AG04449 (cell line): ENCODE measurements at places on chromosomes 2 and 18.

DNA sequence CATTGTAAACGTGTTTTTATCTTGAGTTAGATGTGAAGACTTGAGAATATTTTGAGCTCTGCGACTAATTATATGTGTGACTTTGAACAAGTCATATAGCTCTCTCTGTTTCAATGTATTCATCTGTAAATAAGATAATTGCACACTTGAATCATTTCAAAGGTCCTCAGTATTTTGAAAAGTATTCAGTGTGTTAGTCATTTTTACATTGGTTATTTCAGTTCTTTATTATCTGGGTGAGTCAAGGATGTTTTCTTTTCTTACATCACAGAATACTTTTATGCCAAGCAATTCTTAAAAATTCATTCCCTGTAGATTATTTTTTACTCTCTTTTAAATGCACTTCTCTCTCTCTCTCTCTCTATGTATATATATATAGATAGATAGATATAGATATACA lies 1098.0 kb upstream of the ZEB2 start:
- no peak for DNase-seq

DNA sequence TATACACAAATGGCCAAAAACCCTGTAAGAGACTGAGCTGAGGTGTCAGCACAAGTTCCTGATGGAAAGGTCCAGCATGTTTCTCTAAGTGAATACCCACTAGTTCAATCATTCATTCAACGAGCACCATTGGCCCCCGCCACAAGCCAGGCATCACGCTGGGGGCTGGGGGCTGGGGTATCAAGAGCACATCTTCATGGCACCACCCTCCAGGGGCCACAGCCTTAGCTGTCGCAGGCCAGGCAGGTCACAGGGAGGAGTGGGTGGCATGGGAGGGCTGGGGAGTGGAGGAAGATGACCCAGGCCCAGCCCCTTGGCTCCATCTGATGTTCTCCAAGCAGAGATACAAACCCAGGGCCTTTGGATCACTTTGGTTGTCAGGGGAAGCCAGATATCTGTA lies 97.9 kb downstream of the ACKR3 start:
- DNase-seq, result no peak

- DNase-seq, result no peak
Observed at GRCh38 chr2:8064603-8065002, 617.3 kb upstream of the ID2 start.

- no peak for DNase-seq
Observed at GRCh38 chr2:60028849-60029565, 524.4 kb downstream of the BCL11A start.

GRCh38 chr2:209322905-209323512 lies 100.8 kb upstream of the MAP2 start:
- no peak for DNase-seq

DNA sequence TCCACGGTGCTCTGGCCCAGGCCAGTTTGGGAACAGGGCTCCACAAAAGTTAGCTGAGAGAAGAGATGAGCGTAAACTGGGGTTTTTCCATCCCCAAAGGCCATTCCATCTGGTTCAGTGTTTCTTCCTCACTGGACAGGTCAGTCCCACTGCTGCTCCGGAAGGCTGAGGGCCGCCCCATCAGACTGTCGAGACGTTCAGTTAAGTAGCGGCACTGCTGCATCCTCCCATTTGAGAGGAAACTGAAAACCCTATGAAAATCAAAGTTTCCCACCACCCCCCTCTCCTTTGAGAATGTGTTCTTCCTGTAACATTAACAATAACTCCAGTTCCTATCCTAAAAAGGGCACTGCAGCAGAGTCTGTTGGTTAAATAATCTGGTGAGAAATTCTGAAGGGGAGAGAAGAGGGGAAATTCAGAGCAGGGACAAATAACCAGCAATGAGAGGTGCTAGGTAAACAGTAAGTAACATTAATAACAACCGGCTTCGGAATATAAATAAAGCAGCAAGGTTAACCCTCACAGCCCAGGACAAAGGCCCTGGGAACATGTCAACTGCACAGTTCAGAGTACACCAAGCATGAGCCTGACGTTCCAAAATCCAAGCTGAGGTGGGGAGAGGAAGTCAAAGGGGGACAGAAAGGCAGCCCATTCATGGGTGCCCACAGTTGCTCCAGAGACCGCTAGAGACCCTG lies 55.4 kb downstream of the UXS1 start:
- DNase-seq, result no peak

DNA sequence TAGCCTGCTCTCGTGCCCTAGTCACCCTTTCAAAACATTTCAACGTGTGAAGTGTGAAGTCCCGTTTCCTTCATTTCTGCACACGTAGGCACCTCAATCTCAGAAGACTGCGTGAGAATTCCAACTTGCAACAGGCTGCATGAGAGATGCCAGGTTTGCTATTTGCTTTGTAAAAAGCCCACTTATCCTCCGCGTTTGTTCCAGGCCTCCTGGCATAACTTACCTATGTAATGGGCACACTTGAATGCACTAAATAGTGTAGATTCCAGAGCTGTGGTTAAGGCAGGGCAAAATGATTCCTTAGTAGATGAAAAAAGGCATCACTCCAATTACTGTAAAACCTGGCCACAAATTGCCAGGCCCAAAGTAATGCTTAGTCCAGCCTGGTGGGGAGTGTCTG lies 179.6 kb downstream of the INO80D start:
- DNase-seq, result no peak

GRCh38 chr2:17543848-17544247 lies 3.4 kb downstream of the VSNL1 start:
- DNase-seq, result no peak

DNA sequence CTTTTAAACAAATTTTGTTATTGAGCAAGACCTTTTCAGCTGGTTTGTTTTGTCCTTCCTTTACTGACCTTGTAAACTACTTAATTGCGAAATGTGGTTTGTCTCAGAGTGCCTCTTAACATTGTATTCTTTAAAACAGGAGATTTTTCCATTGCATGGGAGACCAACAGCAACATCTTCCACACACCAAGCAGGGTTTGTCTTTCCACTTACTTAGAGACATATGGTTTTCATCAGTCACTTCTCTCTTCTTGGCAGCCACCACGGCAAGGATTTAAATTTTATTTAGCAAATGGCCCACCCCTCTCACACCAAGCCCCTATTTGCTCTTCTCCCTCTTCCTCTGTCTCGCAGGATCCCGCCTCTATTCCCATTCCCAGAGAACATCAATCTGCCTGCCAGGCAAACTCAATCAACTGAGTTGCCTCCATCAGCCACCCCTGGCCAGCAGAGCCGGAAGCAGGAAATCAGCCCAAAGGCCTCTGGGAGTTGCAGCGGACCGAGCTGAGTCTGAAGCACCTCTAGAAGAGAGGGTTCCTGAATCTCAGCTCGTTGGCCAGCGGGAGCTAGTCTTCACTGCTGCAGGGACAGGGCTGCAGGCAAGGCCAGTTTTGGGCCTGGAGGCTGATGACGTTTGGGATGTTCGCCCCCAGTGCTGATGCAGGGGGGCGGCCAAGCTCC lies 11.3 kb upstream of the CIB4 start:
- no peak for DNase-seq

DNA sequence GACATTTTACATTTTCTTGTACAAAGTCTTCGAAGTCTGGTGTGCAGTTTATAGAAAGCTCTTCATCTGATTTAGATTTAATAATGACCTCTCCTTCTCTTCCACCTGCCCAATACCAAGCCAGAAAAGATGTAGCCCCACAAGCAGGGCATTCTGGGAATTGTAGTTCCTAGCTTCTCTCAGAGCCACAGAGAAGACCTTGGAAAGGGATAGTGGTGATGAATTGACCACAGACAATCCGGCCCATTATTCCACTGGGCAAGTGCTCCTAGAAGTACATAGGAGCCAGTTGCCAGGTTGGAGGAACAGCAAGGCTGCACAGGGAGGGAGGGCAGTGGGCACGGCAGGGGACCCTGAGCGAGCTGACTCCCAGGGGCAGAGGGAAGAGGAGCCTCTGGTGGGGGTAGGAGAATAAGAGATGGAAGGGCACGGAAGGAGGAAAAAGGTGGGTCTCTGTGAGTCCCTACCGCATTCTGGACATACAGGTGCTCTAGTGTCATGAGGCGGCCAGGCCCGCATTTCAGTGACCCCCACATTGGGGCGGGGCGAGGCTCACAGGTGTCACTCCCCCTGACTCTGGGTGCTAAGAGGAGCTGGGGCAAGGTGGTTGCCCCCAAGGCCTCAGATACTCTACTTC lies 152.5 kb upstream of the HAAO start:
- DNase-seq, result no peak

GRCh38 chr2:40321016-40321623 lies 130.8 kb downstream of the SLC8A1 start:
- no peak for DNase-seq

GRCh38 chr2:121816797-121817196 lies 61.3 kb downstream of the TSN start:
- no peak for DNase-seq

- no peak for DNase-seq
Observed at GRCh38 chr2:224135881-224136280, 96.8 kb upstream of the SERPINE2 start.

- peak; percentile 53 for DNase-seq
Observed at GRCh38 chr18:60549338-60549960, 176.9 kb upstream of the MC4R start.

- no peak for DNase-seq
Observed at GRCh38 chr2:49289711-49290110, 135.4 kb upstream of the FSHR start.

DNA sequence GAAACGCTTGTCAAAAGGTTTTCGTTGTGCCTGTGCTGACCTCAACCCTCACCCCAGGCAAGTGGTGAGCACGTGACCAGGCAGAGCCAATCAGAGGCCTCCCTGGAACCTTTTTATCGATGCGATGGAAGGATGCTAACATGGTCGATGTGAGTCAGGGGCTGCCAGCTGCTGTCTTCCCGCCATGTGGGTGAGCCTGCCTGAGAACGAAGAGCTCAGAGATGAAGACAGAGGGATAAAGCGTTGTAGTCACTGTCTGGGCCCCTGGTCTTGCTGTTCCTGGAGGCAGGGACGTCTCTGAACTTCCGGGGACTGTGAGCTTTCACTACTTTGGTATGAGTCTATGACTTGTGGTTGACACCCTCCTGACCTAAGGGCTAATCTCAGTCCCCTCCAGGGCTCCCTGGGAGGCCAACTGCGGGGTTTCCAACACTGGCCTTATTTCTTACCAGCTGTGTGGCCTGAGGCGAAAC lies 18.6 kb downstream of the DNMT3A start:
- DNase-seq, result no peak

GRCh38 chr2:128306931-128307460 lies 11.7 kb downstream of the HS6ST1 start:
- no peak for DNase-seq

DNA sequence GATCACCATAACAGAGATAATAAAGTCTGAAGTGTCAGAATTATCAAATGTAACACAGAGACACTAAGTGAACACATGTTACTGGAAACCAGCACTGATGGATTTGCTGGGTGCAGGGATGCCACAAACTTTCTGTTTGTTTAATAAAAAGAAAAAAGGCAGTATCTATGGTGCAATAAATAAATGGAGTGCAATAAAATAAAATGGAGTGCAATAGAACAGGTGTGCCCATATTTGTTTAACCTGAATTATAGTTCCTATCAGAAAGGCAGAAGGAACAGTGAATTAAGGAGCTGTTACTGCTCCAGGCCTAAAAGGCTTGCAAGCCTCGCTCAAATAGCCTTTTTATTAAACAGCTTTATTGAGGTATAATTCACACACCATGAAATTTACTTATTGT lies 81.0 kb upstream of the KIDINS220 start:
- DNase-seq, result no peak

DNA sequence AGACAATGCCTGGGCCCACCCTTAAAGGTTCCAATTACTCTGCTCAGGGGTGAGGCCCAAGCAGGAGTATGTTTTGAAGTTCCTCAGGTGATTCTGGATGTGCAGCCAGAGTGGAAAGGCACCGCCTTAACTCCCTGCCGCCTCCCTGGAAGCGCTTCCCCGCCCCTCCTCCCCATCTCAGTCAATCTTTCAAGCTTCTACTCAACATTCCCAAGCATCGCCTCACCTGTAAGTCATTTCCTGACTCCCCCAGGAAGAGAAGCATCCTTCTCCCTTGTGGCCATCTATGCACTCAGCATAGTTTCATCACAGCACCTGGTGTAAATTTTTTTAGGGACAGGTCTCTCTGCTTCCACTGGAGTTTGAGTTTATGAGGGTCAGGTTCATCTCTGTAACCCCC lies 67.5 kb downstream of the MYL12B start:
- no peak for DNase-seq

DNA sequence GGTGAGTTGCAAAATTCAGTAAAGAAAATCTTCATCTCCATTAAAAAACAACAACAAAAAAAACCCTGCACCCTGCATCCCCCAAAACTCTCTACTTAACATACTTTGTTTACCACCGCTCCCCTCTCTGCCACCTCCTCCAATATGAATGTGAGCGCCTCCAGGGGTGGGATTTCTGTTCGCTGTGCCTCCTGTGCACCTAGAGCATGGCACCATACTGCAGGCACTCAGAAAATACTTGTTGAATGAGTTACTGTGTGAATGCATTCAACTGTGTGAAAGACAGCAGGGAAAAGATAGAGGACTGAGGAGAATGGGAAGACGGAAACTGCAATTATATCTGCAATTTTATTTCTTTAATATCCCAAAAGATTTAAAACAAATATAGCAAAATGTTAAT lies 4.5 kb downstream of the CEBPZ start:
- no peak for DNase-seq

- no peak for DNase-seq
Observed at GRCh38 chr2:168340931-168341330, 93.5 kb upstream of the STK39 start.

GRCh38 chr2:43478412-43479086 lies 117.3 kb downstream of the THADA start:
- peak; percentile 45 for DNase-seq

GRCh38 chr2:98464772-98465310 lies 20.2 kb downstream of the INPP4A start:
- no peak for DNase-seq

GRCh38 chr2:65450810-65451209 lies 18.4 kb upstream of the SPRED2 start:
- DNase-seq, result no peak

- no peak for DNase-seq
Observed at GRCh38 chr18:49548229-49548636, 13.6 kb upstream of the LIPG start.

GRCh38 chr2:3986530-3987258 lies 283.3 kb downstream of the DCDC2C start:
- no peak for DNase-seq

DNA sequence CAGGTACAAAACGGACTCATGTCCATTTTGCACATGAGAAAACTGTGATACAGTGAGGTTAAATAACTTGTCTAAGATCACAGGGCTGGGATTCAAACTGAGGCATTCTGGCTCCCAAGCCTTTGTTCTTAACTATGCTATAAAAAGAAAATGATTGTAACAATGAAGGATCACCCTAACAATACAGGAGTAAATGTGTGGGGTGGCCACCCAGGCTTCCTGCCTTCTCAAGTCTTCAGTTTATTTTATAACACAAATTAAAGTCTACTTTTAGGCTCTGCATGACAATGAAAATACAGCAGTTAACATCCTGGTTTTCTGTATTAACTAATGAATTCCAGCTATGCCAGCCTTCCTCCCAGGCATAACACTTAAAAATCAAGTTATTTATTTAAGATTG lies 7.6 kb downstream of the WDFY1 start:
- no peak for DNase-seq
